Keratinocyte (primary cell): ENCODE measurements at places on chromosomes 4 and X.

GRCh38 chr4:40206426-40206825 lies 9.6 kb downstream of the RHOH start:
- no peak for DNase-seq

GRCh38 chr4:63505714-63506460 lies 903.4 kb downstream of the TECRL start:
- DNase-seq, result no peak

GRCh38 chr4:57125996-57126395 lies 15.8 kb upstream of the IGFBP7 start:
- DNase-seq, result no peak

GRCh38 chrX:154458954-154459778 lies 1.1 kb downstream of the PLXNA3 start:
- DNase-seq, result no peak

DNA sequence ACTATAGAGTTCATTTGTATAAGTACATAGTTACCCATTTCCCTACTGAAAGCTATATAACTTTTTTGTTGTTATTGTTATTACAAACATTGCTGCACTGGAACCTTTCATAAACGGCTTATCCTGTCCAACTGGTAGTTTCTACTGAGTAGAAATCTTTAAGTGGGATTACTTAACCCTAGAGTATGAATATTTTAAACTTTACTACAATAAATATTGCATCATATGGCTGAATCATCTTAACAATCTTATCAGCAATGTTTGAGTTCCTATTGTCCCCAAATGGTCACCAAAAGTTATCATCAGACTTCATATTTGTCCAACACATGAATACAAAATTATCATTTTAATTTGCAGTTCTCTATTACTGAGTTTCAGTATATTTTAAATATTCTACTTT lies 40.5 kb downstream of the LCORL start:
- no peak for DNase-seq

GRCh38 chrX:129976441-129976840 lies 6.0 kb upstream of the BCORL1 start:
- no peak for DNase-seq

GRCh38 chr4:140568507-140569306 lies at the start of gene UCP1:
Gene UCP1, minus strand, starts transcription at chr4:140568961. Its CDS starts 232 bp downstream, at chr4:140568729.
- no peak for DNase-seq

DNA sequence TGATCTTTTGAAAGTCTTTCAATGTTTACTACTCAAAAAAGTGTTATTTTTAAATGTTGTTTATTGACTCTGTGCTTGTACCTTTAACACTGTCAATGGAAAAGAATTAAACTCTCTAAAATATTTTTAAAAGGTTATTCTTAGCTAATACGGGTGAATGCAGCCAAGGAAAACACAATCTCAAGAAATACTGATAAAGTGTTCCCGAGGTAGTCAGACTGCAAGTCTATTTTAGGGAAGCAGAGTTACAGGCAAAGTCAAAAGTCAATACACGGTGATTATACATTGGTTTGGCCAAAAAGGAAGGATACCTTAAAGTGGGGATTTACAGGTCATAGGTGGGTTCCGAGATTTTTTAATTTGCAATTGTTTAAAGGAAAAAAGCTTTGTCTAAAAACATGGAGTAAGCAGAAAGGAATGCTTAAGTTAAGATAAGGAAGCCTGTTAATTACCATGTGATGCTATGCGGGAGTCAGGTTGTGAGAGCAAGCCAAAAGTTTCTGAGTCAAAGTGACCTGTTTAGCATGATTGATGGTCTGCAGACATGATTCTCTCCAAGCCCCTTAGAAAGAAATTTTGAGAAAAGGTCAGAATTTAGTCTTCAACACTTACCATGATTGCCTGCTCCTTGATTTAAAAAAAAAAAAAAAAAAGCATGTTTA lies 288.4 kb downstream of the KLHL4 start:
- no peak for DNase-seq

GRCh38 chr4:89836897-89837384 lies at the start of gene SNCA:
Gene SNCA, minus strand, starts transcription at chr4:89837161. Its CDS starts 1,494 bp downstream, at chr4:89835667.
- no peak for DNase-seq

- no peak for DNase-seq
Observed at GRCh38 chrX:13927175-13927574, 102.5 kb downstream of the GEMIN8 start.

DNA sequence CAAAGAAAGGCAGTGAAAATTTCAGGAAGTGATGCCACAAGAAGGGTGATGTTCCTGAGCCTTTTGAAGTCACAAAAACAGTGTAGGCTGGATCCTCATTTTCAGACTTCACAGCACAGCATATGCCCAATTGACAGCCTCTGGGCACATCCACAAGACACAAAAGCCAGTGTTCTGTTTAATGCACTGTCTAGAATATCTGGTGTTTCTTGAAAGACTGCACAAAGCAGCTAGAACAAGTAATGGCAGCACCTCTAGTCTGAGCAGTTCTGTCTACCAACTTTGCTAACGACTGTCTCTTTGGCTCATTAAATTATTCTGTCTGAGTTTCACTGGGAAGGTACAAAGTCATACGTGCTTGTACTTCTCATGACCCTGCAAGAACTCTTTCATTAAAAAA lies 417.1 kb upstream of the GALNT7 start:
- DNase-seq, result no peak

DNA sequence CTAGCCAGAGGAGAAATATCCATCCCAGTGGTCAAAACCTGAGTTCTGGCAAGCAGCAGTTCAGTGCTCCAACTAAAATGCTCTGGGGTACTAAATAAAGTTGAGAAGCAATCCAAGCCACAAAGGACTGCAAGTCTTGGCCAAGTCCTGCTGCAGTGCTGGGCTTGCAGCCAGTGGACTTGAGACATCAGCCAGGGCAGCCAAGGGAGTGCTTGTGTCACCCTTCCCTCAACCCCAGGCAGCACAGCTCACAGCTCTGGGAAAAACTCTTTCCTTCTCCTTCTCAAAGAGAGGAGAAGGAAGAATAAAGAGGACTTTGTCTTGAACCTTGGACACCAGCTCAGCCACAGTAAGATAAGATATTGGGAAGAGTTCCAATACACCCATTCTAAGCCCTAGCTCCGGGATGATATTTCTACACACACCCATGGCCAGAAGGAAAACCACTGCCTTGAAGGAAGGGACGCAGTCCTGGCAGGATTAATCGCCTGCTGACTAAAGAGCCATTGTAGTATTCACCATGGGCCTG lies 99.8 kb downstream of the PTCHD1 start:
- no peak for DNase-seq

DNA sequence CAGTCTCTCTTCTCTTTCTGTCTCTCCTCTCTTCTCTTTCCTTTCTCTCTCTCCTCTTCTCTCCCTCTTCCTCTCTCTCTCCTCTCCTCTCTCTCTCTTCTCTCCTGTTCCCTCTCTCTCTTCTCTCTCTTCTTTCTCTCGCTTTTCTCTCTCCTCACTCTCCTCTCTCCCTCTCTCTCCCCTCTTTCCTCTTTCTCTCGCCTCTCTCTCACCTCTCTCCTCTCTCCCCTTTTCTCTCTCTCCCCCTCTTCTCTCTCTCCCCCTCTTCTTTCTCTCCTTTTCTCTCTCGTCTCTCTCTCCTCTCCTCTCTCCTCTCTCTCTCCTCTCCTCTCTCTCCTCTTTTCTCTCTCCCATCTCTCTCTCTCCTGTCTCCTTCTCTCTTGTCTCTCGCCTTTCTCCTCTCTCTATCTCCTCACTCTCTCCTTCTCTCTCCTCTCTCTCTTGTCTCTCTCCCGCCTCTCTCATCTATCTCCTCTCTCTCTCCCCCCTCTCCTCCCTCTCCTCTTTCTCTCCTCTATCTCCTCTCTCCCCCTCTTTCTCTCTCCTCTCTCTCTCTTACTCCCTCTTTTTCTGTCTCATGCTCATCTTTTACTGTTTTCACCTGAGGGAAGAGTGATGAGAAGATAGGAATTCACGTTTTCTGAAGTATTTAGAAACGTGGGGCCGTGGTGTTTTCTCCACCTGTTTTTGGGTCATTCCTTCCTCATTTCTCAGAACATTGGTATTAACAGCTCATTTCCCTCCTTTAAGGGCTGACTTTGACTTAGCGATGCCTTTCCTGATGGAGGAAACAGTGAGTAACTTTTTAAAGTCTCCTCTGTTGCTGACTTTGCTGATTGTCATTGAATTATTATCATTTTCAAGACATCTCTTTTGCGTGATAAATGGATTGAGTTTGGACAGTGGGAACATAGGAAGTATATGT lies 80.6 kb upstream of the CD99 start:
- DNase-seq, result no peak

- DNase-seq, result no peak
Observed at GRCh38 chrX:49850028-49850427, 20.9 kb downstream of the PAGE4 start.

- DNase-seq, result no peak
Observed at GRCh38 chrX:151871244-151871643, 41.4 kb upstream of the MAGEA4 start.

GRCh38 chr4:122224348-122224747 lies 72.2 kb downstream of the BLTP1 start:
- no peak for DNase-seq

- no peak for DNase-seq
Observed at GRCh38 chr4:165010991-165011390, 20.8 kb upstream of the TRIM60 start.

- DNase-seq, result no peak
Observed at GRCh38 chr4:89765966-89766365, 71.0 kb downstream of the SNCA start.

GRCh38 chr4:121189326-121190215 lies 25.4 kb upstream of the TNIP3 start:
- no peak for DNase-seq

GRCh38 chr4:88029556-88029955 lies 22.1 kb downstream of the PKD2 start:
- no peak for DNase-seq

GRCh38 chrX:39576041-39576872 lies 521.5 kb downstream of the BCOR start:
- no peak for DNase-seq

GRCh38 chr4:157220371-157220881 lies at the start of gene GRIA2:
Gene GRIA2, plus strand, starts transcription at chr4:157220728. Its CDS starts 315 bp downstream, at chr4:157221043.
- no peak for DNase-seq

GRCh38 chr4:159358226-159358625 lies 255.3 kb downstream of the RAPGEF2 start:
- no peak for DNase-seq

DNA sequence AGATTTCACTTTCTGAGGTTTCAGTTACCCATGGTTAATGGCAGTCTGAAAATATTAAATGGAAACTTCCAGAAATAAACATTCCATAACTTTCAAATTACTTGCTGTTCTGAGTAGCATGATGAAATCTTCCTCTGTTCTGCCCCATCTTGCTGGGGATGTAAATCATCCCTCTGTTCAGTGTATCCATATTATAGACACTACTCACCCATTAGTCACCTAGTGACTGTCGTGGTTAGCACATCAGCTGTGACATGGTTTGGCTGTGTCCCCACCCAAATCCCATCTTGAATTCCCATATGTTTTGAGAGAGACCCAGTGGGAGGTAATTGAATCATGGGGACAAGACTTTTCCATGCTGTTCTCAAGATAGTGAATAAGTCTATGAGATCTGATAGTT lies 125.5 kb upstream of the GIMD1 start:
- no peak for DNase-seq

- DNase-seq, result no peak
Observed at GRCh38 chr4:76581077-76581962, 146.3 kb downstream of the SHROOM3 start.

DNA sequence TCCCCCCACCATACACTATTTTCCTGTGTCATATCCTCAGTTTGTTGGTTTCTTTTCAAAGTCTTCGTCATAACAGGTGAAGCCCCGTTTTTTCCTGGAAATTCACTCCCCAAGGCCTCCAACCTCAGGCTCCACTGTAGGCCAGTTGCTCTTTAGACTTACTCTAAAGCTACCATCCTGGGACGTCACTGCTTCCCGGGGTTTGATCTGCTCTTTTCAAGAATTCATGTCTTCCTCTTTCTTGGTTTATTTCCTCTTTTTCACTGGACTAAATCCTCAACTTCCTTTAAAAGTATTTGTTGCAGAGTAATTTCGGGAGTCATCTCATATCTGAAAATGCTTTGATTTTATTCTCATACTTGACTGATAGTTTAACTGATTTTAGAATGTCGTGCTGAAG lies 6.5 kb upstream of the SERTM2 start:
- no peak for DNase-seq
